ENCODE measurements at places on chromosomes 1 and 21.

- DNase-seq, result no peak
These were observed 140.6 kb downstream of the RUNX1 start for GRCh38 chr21:34908419-34909055.

- DNase-seq, result no peak
These were observed 48.8 kb downstream of the WARS2 start for GRCh38 chr1:119091618-119092017.

DNA sequence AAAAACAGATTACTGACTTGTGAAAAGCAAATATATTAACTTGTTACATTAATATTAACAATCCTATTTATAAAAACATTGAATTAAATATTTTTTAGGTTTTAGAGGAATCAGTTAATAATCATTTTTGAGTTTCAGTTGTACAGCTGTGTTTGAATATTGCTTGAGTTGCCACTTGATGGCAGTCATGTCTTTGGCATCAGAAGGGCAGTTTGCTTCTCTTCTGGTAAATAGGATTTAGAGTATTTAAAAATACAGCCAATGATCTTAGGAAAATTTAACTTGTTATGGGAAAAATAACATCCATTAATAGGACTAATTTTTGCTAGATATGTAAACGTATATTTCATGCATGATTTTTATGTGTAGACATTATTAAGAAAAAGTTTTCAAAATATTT, 234.1 kb downstream of the NCAM2 start:
- no peak for DNase-seq

GRCh38 chr1:219495737-219496408, 117.0 kb downstream of the ZC3H11B start:
- no peak for DNase-seq

GRCh38 chr21:27564684-27565301, 597.9 kb upstream of the ADAMTS5 start:
- DNase-seq, result peak; percentile 33

- DNase-seq, result no peak
These were observed 111.1 kb upstream of the COL6A1 start for GRCh38 chr21:45870421-45870820.

- no peak for DNase-seq
These were observed 4.9 kb downstream of the TGFB2 start for GRCh38 chr1:218350035-218350525.

DNA sequence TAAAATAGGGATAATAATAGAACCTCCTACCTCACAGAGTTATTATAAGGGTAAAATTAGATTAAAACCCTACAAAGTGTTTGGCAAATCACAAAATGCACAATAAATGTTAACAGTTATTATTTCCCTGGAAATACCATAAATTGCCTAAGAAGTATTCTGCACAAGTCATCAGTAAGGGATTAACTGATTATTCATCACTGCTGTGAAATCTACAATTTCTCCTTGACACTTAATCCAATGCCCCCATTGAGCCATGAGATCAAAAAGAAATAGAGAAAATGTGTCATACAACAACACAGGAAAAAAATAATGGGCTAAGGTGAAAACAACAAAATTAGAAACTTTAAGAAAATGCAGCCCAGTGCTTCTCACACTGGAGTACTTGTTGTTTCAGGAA, 6.7 kb upstream of the SEC16B start:
- no peak for DNase-seq

DNA sequence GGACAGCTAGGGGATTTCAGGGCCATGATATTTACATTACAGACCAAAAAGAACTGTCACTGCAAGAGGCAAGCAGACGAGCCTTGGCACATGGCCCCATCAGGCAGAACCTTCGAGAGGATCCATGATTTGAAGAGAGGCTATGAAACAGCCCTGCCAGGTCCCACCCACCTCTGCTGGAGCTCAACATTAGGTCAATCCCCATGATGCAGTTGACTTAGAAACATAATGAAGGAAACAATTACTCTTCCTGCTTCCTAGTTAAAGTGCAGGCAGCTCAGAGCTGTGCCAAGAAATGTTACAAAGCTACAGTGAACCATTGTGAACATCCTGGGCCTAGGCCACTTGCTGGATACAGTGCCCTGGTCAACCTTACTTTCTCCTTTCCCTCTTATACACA, 41.7 kb upstream of the PTCH2 start:
- DNase-seq, result peak; percentile 41

DNA sequence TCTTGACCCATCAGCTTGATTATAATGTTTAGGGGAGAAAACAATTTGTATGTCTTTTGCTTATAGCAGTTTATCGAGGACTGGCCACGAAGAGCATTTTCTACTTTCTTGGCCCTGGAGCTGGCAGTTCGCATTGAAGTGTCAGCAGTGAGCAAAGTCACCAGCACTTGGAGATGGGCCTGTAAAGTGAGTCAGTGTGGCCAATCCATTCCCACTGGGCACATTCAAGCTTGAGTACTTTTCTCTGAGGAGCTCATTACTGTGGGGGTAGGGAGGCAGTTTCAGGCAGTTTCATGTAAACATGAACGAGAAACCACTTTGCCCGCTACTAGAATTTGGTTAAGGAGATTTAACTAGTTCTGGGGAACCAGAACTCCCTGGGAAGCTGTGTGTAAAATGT, 164.8 kb downstream of the PRDM2 start:
- DNase-seq, result no peak

GRCh38 chr1:187714470-187714869, 885.7 kb downstream of the PLA2G4A start:
- DNase-seq, result no peak

DNA sequence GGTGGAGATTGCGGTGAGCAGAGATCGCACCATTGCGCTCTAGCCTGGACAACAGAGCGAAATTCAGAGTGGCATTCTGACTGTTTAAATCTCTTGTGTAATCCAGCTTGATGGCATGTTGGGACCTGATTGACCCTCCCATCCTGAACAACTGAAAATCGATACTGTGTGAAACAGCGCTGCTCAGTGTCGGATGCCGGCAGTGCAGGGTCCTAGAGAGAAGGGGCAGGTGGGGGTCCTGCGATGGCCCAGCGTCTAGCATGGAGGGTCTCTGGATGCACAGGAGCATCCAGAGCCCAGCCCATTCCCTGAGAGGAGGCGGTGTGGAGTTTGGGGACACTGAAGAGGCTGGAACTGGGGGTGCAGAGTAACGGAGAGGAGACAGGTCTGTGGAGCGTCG, 15.8 kb downstream of the AGT start:
- no peak for DNase-seq

- DNase-seq, result peak; percentile 32
These were observed 33.9 kb downstream of the TMEM63A start for GRCh38 chr1:225848030-225848955.

DNA sequence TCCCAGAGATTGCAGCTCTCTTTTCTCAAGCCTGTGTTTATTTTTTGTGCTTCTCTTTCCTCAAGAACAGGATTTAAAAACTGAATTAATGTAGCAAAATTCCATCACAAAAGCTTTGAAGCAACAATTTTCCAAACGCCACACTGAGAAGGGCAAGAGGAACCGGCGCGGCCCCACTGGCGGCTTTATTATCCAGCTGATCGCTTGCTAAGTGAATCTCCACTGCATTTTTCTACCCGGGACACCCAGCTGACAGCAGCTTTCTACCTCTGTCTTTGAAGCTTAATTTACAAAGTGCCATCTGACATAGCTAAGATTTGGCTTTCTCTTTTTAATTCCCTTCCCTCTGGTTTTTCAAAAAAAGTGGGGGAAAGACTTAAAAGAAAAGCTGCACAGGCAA, 369.3 kb upstream of the C1orf174 start:
- DNase-seq, result no peak

- DNase-seq, result no peak
These were observed 340.1 kb downstream of the SETD4 start for GRCh38 chr21:35720208-35720731.

GRCh38 chr1:204894031-204894430, 23.4 kb downstream of the NFASC start:
- DNase-seq, result no peak

- no peak for DNase-seq
These were observed 80.8 kb downstream of the SASS6 start for GRCh38 chr1:100051893-100052292.

GRCh38 chr1:212315184-212315583, 30.0 kb downstream of the PPP2R5A start:
- no peak for DNase-seq

GRCh38 chr21:46055863-46056281, 42.0 kb upstream of the COL6A2 start:
- peak; percentile 68 for DNase-seq

- DNase-seq, result no peak
These were observed 90.0 kb downstream of the GPR88 start for GRCh38 chr1:100627936-100628335.

DNA sequence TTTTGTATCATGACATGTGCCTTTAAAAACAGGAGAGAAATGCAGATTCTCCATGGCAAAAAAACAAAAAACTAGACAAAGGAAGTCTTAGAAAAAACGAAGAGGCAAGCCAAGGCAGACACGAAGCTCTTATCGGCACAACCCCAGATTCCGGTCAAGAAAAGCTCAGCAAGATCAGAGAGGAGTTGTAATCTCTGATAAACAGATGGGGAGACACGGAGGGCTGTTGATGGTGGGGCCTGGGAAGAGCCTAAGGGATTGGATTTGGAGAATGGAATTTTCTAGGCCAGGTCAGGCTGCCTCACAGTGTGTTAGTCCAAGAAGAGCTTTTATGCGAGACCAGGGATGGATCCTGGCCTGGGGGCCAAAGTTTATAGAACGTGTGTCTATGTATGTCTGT, 96.2 kb upstream of the AKT3 start:
- DNase-seq, result no peak

DNA sequence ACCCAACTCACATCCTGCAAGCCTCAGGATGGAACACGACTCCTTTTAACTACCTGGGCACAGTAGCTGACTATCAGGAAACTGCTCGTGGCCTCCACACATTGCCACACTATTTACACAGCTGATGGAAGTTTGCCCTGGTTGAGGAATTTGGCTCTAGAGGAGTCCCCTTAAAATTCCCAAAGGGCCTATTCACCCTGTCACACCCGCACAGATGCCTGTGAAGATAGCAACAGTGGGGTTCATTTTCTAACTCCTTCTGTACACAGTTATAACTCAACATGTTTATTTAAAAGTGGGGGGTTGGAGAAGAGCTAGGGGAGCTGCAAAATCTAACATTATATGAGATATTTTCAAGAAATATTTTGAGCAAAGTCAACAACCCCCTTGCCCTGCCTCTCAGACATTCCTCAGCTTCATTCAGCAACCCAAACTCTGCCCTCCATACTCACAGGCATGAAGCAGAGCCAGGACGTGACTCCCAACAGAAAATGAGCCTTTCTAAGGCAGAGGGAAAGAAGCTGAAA, 35.8 kb upstream of the CCN1 start:
- DNase-seq, result no peak

DNA sequence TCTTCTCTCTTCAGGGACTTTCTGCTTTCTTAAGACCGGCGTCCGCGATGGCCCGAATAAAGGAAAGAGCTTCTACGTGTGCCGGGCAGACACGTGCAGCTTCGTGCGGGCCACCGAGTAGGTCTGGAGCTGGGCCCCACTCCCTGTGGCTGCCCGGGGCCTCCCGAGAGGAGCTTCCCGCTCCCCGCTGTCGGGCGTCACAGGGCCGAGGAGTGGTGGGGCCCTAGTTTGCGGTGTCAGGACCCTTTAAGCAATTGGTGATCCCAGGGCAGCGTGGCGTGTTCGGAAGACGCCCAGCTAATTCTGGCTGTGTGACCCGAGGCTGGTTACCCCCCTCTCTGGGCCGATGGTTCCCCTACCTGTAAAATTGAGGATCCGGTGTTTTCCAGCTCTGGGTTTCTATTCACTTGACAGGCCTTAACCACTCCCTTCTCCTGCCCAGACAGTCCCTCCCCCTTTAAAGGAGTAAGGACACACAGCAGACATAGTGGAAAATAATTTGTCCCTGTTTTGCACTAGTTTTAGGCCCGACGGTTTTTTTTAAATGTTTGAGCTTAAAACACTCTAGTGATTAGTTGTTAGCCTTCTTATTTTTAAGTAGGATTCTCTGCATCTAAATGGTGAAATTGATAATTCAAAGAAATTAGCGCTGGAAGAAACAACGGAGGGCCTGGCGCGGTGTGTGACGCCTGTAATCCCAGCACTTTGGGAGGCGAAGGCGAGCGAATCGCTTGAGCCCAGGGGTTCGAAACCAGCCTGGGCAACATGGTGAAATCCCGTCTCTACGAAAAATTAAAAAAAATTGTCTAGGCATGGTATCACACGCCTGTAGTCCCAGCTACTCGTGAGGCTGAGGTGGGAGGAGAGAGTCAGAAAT, 553 bp downstream of the TTF2 start:
- no peak for DNase-seq

DNA sequence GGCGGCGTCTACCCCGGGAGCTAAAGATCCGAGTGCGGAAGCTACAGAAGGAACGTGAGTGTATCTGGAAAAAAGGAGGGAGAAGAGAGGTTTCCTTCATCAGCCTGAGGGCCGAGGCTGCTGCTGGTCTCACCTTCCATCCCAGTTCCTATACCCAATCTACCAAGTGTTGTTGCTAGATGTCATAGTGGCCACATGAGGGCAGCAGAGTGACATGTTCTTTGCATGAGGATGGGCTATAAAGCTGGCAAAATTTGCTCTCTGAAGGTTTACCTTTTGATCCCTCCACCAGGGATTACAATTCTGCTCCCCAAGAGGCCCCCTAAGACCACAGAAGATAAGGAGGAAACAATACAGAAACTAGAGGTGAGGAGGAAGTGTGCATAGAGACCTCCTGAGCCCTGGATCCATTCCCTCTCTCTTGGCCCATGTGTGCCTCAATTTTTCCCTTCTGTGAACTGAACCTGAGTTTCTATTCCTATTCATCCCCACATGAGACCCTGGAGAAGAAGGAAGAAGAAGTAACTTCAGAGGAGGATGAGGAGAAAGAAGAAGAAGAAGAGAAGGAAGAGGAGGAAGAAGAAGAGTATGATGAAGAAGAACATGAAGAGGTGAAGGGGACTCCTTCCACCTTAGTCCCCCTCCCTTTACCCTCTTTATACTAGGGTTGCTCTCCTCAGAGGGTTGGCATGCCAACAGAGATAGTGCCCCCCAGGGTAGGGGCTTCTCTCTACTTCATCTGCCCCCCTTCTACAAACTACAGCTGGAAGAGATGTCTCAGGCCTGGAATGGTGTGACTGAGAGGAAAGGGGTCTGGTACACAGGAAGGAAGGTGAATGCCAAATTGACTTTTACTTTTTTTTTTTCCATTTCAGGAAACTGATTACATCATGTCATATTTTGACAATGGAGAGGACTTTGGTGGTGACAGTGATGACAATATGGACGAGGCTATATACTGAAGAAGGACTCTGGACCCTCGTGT, 13.3 kb downstream of the POLR3GL start:
- DNase-seq, result peak; percentile 63

GRCh38 chr1:85617633-85618100, 37.1 kb downstream of the CCN1 start:
- no peak for DNase-seq

Data from left ventricle myocardium superior (tissue), 1 donor.